A549 treated with AZD2906 at 1 μM for 4 hours (cell line): ENCODE measurements at places on chromosomes 1 and 21. TPM values are rescaled to one million over a fixed set of nuclear protein-coding genes. Genes with fewer than 3 reads are reported as not detected.

The GPR37L1 gene
- 0.10 to 0.11 TPM (median 0.10 TPM) in 5 replicates for total RNA-seq

The AMY2A gene
- not detected in 5 replicates for total RNA-seq

The IFI44 gene
- 0.32 to 0.83 TPM (median 0.49 TPM) in 5 replicates for total RNA-seq

The NLRP3 gene
- 0.02 TPM in 1 of 5 replicates, not detected in the others for total RNA-seq

The LHX4 gene
- 0.32 to 0.46 TPM (median 0.33 TPM) in 5 replicates for total RNA-seq

The CYYR1 gene
- not detected in 5 replicates for total RNA-seq

The KRTAP19-3 gene
- not detected in 5 replicates for total RNA-seq

The LCE2B gene
- not detected in 5 replicates for total RNA-seq

The ITLN1 gene
- not detected in 5 replicates for total RNA-seq

The CD55 gene
- total RNA-seq, result 80.8 to 102 TPM (median 87.7 TPM) in 5 replicates

The DSTYK gene
- total RNA-seq, result 6.9 to 9.2 TPM (median 8.0 TPM) in 5 replicates

The TOR1AIP2 gene
- 15.4 to 20.0 TPM (median 17.5 TPM) in 5 replicates for total RNA-seq

The TMEM54 gene
- total RNA-seq, result 27.0 to 46.1 TPM (median 44.1 TPM) in 5 replicates

The SLC1A7 gene
- 0.03 TPM in 1 of 5 replicates, not detected in the others for total RNA-seq

The TNNT2 gene
- 0.14 to 0.40 TPM (median 0.20 TPM) in 5 replicates for total RNA-seq

The GJB4 gene
- 0.06 to 0.17 TPM (median 0.10 TPM) in 5 replicates for total RNA-seq

The SMPDL3B gene
- total RNA-seq, result 1.1 to 1.6 TPM (median 1.3 TPM) in 5 replicates

The GNG4 gene
- total RNA-seq, result 10.4 to 16.4 TPM (median 12.7 TPM) in 5 replicates

The ADGRL2 gene
- total RNA-seq, result 6.3 to 10.4 TPM (median 7.3 TPM) in 5 replicates

The SAMSN1 gene
- 0.05 to 0.07 TPM in 2 of 5 replicates, not detected in the others for total RNA-seq

The RAB42 gene
- 3.2 to 3.7 TPM (median 3.5 TPM) in 5 replicates for total RNA-seq

The FCRL5 gene
- total RNA-seq, result not detected in 5 replicates

The CELA2A gene
- not detected in 5 replicates for total RNA-seq

The EPHA8 gene
- total RNA-seq, result 0.03 to 0.06 TPM (median 0.05 TPM) in 4 of 5 replicates, not detected in the other

The NUAK2 gene
- 21.3 to 27.0 TPM (median 24.7 TPM) in 5 replicates for total RNA-seq

The FLAD1 gene
- total RNA-seq, result 38.0 to 45.6 TPM (median 44.1 TPM) in 5 replicates

The NCF2 gene
- total RNA-seq, result 1.2 to 2.5 TPM (median 1.5 TPM) in 5 replicates

The CD101 gene
- 0.22 to 0.44 TPM (median 0.32 TPM) in 5 replicates for total RNA-seq

The KCNE2 gene
- total RNA-seq, result not detected in 5 replicates

The PADI2 gene
- total RNA-seq, result 0.84 to 1.2 TPM (median 0.98 TPM) in 5 replicates

The AQP10 gene
- total RNA-seq, result not detected in 5 replicates

The PTGER3 gene
- total RNA-seq, result 0.01 TPM in 1 of 5 replicates, not detected in the others

The SLC6A9 gene
- 11.6 to 14.2 TPM (median 13.2 TPM) in 5 replicates for total RNA-seq

The EPHB2 gene
- 29.5 to 35.6 TPM (median 34.4 TPM) in 5 replicates for total RNA-seq

The PTGFRN gene
- 10.8 to 15.9 TPM (median 13.3 TPM) in 5 replicates for total RNA-seq

The NR0B2 gene
- 0.05 to 0.10 TPM (median 0.10 TPM) in 3 of 5 replicates, not detected in the others for total RNA-seq

The RGSL1 gene
- not detected in 5 replicates for total RNA-seq
